ENCODE measurements at places on chromosomes 3 and 15. TPM values are rescaled to one million over a fixed set of nuclear protein-coding genes. Genes with fewer than 3 reads are reported as not detected.
A peak's percentile ranks its signal among the peaks of the same experiment; 100 is the strongest.

DNA sequence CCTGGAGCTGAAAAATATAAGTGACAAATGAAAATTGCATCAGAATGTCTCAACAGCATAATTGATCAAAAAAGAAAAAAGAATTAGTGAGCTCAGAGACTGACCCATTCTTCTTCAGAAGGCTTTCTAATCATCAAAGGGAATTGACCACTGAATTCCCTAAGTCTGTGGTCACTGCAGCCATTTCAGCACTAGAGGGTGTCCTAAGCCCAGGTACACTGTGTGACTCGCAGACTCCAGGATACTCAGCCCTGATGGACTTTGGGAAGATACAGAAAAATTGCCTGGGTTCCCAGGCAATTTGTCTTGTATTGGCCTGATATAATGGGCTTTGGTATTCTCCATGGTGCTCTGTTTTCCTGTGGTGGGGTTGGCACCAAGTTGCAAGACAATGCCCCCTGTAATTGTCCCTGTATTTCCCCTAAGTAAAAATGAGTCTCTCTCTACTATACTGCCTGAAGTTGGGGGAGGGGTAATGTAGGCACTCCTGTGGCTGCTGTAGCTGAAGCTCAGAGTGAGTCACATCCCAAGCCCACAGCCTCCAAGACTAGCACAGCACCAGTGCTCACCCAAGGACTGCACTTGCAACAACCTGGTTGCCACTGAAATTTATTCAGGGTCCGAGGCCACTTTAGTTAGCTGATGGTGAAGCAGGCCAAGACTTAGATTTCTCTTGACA is 256.0 kb upstream of the STAC start:
- no peak for DNase-seq

DNA sequence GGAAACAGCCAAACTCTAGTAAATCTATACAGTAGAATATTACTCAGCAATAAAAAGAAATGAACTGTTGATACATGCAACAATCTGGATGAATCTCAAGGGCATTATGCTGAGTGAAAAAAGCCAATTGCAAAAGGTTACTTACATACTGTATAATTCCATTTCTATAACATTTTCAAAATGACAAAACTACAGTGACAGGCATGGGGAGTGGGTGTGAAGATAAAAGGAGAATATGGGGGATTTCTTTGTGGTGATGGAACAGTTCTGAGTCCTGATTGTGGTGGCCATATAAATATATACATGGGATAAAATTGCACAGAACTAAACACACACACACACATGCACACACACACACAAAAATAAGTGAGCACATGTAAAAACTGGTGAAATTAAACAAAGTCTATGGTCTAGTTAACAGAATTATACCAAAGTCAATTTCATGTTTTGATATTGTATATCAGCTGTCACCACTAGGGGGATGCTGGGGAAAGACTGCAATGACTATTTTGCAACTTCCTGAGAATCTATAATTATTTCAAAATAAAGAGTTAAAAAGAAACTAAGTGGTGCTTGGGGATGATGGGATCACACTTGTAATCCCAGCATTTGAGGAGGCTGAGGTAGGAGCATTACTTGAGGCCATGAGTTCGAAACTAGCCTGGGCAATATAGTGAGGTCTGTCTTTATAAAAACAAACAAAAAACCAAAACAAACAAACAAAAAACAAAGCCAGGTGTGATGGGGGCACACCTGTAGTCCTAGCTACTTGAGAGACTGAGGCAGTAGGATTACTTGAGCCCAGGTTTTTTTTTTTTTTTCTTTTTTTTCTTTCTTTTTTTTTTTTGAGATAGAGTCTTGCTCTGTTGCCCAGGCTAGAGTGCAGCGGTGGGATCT is 66.0 kb downstream of the SPTSSB start:
- DNase-seq = no peak

Gene ATP13A4
- total RNA-seq = not detected

Gene ELL3
- 2.0 TPM for total RNA-seq

Gene CLDN18
- total RNA-seq = not detected

DNA sequence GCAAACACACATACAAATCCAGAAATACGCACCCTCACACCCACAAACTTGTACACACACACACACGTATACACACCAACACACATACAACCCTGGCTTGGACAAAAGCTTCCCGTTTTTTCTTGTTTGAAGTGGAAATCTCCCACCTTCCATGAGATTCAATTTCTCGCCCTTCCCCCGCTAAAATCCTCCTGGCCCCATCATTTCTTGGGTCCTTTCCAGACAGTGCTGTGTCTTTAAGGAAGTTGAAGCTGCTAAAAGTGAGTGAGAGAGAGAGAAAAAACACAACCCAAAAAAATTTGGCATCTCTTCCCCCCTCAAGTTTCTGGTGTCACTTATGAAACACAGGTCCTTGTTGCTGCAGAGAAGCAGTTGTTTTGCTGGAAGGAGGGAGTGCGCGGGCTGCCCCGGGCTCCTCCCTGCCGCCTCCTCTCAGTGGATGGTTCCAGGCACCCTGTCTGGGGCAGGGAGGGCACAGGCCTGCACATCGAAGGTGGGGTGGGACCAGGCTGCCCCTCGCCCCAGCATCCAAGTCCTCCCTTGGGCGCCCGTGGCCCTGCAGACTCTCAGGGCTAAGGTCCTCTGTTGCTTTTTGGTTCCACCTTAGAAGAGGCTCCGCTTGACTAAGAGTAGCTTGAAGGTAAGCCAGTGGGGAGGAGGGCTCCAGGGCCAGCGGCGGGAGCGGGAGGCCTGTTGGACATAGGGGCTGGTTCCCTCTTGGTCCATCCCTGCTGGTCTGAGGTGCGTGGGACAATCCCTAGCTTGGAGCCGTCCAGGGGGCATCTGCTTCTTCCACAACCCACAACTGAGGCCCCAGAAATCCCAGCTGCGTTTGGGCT is at the start of gene ISLR:
TSS of gene ISLR (plus strand) at position 331 of the 839 bp plus-strand sequence. CDS start 1,149 bp downstream, outside the sequence.
- peak; percentile 89 for DNase-seq

GRCh38 chr3:186746008-186746407 is 28.8 kb downstream of the KNG1 start:
- no peak for DNase-seq

DNA sequence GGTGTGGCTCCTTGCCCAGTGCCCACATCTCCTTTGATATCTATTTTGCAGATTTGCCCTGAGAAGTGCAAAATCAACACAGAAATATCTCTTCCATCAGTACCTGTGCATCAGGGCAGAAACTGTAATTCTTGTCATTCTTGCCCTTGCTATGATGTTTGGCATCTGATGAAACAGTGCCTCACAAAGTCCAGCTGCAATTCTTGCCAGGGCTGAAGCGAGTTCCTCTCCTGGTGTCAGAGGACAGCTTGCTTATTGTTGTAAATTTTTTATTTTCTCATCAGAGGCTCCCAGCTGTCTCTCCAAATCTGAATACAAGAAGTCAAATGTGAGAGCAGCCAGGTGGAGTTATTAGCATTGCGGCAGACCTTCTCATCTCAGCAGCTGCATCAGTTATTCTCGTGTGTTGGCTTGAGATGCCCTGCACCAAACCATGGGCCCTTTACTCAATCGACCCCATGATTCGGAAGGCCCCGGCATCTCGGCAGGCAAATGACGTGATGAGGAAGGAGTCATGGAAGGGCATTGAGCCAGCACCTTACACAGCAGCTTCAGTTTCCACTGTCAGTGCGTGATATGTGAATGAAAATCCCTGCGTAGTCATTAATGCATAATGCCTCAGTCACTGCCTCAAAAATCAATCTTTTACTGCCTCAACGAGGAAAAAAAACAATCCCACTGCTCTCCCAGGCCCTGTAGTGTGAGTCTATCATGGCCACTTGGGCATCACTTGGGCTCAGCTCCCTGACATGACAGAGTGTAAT is 93.4 kb downstream of the CCNL1 start:
- DNase-seq = no peak

Measured in mesenteric fat pad (tissue), 1 donor.